ENCODE measurements at places on chromosomes 1 and 21. TPM values are rescaled to one million over a fixed set of nuclear protein-coding genes. Genes with fewer than 3 reads are reported as not detected.

NBPF8 gene
- total RNA-seq, result 20.9 TPM

KLHDC8A gene
- not detected for total RNA-seq

SIPA1L2 gene
- 18.3 TPM for total RNA-seq

LCA5L gene
- 2.8 TPM for total RNA-seq

CYP2J2 gene
- 0.42 TPM for total RNA-seq

TRIM58 gene
- total RNA-seq, result not detected

KRTAP21-1 gene
- not detected for total RNA-seq

LRRC40 gene
- 14.9 TPM for total RNA-seq

F3 gene
- 296 TPM for total RNA-seq

VCAM1 gene
- not detected for total RNA-seq

DYNLT5 gene
- not detected for total RNA-seq

- DNase-seq, result peak; percentile 60
- H3K27me3 ChIP-seq, result no peaks in the 10 kb centered on the region
- H3K4me1 ChIP-seq, result no peaks in the 10 kb centered on the region
- no peaks in the 10 kb centered on the region for H3K36me3 ChIP-seq
- peak overlapping the region; percentile 17 for H3K27ac ChIP-seq
- no peak overlapping the region for H3K4me3 ChIP-seq
Observed at GRCh38 chr1:218686258-218686657, 341.1 kb downstream of the TGFB2 start.

DNA sequence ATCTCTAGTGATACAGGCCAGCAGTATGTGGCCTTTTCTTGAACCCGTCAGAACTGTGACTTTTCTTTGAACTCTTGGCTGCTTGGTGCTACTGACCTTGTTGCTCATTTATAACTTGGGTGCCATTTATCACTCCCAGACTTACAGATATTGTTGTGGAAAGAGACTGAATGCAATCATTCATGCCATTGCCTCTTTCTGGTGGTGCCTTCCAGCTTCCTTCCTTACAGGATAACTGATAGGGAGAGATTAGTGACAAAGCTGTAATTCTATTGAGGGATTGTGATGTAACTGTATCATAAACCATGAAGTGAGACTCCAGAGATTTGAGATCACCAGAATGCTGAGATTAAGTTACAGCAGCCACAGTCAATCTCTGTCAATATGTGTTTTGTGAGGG lies 256.5 kb downstream of the USP25 start:
- no peaks in the 10 kb centered on the region for H3K27me3 ChIP-seq
- H3K4me3 ChIP-seq, result no peak overlapping the region
- no peaks in the 10 kb centered on the region for H3K36me3 ChIP-seq
- no peak for DNase-seq

- no peak for DNase-seq
- no peak overlapping the region for H3K27ac ChIP-seq
- H3K4me3 ChIP-seq, result no peak overlapping the region
- H3K4me1 ChIP-seq, result no peaks in the 10 kb centered on the region
- H3K27me3 ChIP-seq, result peaks cover 24% of the 10 kb centered on the region
- H3K36me3 ChIP-seq, result no peaks in the 10 kb centered on the region
Observed at GRCh38 chr1:147919896-147920295, 8.3 kb upstream of the GPR89B start.

DNA sequence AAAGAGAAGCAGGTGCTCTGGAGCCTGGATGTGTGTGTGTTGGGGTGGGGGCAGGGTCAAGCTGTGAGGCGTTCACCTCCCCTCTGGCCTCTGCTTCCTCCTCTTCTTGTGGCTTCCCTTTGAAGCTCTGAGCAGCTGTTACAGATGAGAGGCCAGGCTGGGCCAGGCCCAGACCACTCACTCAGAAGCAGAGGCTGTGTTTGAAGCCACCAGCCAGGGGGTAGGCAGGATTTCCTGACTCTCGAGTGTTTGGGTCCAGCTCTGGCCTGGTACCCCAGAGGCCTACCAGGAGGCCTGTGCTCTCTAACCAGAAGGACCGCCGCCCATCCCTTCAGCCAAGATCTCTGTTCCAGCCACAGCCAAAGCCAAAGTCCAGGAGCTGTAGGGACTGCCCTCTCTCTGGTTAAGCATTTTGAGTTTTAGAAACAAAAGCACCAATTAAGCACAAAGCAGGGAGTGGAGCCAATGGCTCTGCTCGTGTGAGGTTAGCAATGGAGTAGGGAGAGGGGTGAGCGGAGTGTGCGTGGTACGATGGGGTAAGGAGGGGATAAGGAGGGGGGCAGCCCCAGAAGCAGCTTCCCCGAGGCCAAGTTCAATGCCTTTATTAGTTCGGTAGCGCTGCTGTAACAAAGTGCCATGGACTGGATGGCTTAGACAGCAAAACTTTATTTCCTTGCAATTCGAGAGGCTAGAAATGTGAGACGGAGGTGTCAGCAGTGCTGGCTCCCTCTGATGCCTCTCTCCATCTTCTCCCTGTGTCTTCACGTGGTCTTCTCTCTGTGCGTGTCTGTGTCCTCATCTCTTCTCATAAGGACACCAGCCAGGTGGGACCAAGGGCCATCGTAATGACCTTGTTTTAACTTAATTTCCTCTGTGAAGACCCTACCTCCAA lies 20.5 kb downstream of the RCSD1 start:
- no peaks in the 10 kb centered on the region for H3K27me3 ChIP-seq
- DNase-seq, result no peak
- H3K27ac ChIP-seq, result no peak overlapping the region
- H3K4me1 ChIP-seq, result no peaks in the 10 kb centered on the region
- H3K4me3 ChIP-seq, result no peak overlapping the region
- no peaks in the 10 kb centered on the region for H3K36me3 ChIP-seq

DNA sequence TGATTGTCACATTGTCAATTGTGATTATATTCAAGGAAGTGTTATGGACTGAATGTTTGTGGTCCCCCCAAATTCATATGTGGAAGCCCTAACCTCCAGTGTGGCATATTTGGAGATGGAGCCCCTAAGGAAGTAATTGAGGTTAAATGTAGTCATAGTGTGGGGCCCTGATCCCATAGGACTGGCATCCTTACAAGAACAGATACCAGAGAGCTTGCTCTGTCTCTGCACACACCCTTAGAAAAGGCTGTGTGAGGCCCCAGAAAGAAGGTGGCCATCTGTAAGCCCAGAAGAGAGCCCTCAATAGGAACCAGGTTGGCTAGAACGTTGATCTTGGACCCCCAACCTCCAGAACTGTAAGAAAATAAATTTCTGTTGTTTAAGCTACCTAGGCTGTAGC lies 28.1 kb downstream of the VANGL1 start:
- H3K4me3 ChIP-seq, result no peak overlapping the region
- no peaks in the 10 kb centered on the region for H3K27me3 ChIP-seq
- peaks cover 27% of the 10 kb centered on the region for H3K4me1 ChIP-seq
- H3K36me3 ChIP-seq, result peaks cover 15% of the 10 kb centered on the region
- H3K27ac ChIP-seq, result no peak overlapping the region

DNA sequence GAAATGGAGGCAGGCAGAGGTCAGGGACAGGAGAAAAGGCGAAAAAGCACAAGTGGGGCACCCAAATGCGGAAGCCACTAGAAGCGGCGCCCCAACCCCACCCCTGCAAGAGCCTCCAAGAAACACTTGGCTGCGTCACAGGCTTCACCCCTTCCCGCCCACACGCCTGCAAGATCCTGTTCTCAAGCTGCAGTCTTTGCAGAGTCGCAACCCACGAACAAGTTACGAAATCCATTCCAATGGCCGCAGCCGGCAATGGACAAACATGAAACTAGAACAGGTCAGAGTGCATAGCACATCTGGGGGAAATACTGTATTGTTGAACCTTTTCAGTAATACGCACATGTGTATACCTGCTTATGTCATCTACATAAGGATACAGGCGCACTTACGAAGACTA lies 103.6 kb downstream of the PSMG1 start:
- no peaks in the 10 kb centered on the region for H3K27me3 ChIP-seq
- no peak overlapping the region for H3K27ac ChIP-seq

- H3K27me3 ChIP-seq, result no peaks in the 10 kb centered on the region
- no peak for DNase-seq
- H3K27ac ChIP-seq, result peak overlapping the region; percentile 54
Observed at GRCh38 chr1:32216566-32216965, 5.6 kb downstream of the TMEM234 start.

GRCh38 chr1:77308889-77309621 lies 27.2 kb downstream of the AK5 start:
- no peaks in the 10 kb centered on the region for H3K4me1 ChIP-seq
- H3K27me3 ChIP-seq, result peaks cover 35% of the 10 kb centered on the region
- no peak overlapping the region for H3K27ac ChIP-seq
- H3K4me3 ChIP-seq, result no peak overlapping the region
- H3K36me3 ChIP-seq, result no peaks in the 10 kb centered on the region

DNA sequence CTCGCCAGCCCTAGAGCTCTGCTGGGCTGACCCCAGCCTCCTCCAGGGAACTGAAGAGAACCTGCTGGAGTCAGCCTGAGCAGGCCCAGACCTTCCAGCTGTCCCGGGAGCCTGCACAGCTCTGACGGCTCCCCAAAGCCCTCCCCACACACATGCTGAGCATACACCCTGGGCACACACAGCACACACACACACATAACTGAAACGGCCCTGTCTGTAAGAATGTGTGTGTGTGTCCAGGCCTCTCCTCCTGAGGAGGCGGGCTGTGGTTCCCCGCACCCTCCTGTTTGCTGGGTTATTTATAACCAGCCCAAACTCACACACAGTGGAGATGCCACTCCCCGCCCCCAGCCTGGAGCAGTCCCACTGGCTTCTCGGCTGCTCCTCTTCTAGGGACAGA lies 20.2 kb downstream of the SDC3 start:
- no peak overlapping the region for H3K4me3 ChIP-seq
- DNase-seq, result no peak
- H3K27ac ChIP-seq, result peak overlapping the region; percentile 63
- H3K4me1 ChIP-seq, result peaks cover 13% of the 10 kb centered on the region
- H3K36me3 ChIP-seq, result no peaks in the 10 kb centered on the region
- no peaks in the 10 kb centered on the region for H3K27me3 ChIP-seq

DNA sequence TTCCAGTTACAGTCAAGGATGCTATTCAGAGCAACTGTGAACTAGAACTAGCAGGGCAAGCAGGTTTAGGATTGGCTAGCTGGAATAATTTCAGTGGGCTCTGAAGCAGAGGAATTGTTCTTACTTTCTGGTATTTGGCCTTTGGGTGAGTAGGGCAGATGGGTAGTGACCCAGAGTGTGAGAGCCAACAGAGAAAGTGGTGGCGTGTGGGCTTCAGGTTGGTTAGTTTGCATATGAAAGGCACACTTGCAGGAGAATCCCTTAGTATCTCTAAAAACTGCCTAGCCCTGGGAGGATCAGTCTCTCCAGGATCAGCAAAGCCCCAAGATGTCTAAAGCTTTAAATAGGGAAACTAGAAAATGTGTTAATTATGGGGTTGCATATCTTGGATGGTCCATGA lies 67.6 kb upstream of the LRRC8B start:
- H3K4me1 ChIP-seq, result peaks cover 5% of the 10 kb centered on the region
- H3K4me3 ChIP-seq, result no peak overlapping the region
- no peaks in the 10 kb centered on the region for H3K27me3 ChIP-seq
- H3K27ac ChIP-seq, result no peak overlapping the region

DNA sequence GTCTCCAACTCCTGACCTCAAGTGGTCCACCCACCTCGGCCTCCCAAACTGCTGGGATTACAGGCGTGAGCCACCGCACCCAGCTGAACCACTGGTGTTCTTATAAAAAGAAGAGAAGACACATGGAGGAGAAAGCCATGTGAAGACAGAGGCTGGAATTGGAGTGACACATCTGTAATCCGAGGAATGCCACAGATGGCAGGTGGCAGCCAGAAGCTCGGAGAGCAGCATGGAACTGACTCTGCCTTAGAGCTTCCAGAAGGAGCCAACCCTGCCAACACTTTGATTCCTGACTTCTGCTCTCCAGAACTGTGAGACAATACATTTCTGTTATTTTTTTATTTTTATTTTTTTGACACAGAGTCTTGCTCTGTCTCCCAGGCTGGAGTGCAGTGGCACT lies 59.0 kb upstream of the ATP2B4 start:
- H3K4me3 ChIP-seq, result no peak overlapping the region
- H3K27ac ChIP-seq, result no peak overlapping the region
- H3K36me3 ChIP-seq, result no peaks in the 10 kb centered on the region
- peaks cover 8% of the 10 kb centered on the region for H3K4me1 ChIP-seq

- no peak for DNase-seq
- no peaks in the 10 kb centered on the region for H3K27me3 ChIP-seq
- peaks cover 17% of the 10 kb centered on the region for H3K4me1 ChIP-seq
Observed at GRCh38 chr1:13921190-13921589, 221.2 kb downstream of the PRDM2 start.

DNA sequence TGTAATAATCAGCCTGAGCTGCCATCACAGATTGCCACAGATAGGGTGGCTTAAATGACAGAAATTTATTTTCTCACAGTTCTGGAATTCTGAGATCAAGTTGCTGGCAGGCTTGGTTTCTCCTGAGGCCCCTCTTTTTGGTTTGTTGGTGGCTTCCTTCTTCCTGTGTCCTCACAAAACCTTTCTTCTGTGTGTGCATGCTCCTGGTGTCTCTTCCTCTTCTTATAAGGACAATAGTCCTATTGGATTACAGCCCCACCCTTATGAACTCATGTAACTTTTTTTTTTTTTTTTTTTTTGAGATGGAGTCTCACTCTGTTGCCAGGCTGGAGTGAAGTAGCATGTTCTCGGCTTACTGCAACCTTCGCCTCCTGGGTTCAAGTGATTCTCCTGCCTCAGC lies 41.0 kb upstream of the F3 start:
- H3K27ac ChIP-seq, result no peak overlapping the region
- no peaks in the 10 kb centered on the region for H3K36me3 ChIP-seq
- H3K4me3 ChIP-seq, result no peak overlapping the region
- DNase-seq, result no peak

- no peak for DNase-seq
- no peak overlapping the region for H3K27ac ChIP-seq
- H3K36me3 ChIP-seq, result no peaks in the 10 kb centered on the region
- H3K4me1 ChIP-seq, result no peaks in the 10 kb centered on the region
- no peaks in the 10 kb centered on the region for H3K27me3 ChIP-seq
Observed at GRCh38 chr1:38173157-38173831, 126.7 kb upstream of the POU3F1 start.

DNA sequence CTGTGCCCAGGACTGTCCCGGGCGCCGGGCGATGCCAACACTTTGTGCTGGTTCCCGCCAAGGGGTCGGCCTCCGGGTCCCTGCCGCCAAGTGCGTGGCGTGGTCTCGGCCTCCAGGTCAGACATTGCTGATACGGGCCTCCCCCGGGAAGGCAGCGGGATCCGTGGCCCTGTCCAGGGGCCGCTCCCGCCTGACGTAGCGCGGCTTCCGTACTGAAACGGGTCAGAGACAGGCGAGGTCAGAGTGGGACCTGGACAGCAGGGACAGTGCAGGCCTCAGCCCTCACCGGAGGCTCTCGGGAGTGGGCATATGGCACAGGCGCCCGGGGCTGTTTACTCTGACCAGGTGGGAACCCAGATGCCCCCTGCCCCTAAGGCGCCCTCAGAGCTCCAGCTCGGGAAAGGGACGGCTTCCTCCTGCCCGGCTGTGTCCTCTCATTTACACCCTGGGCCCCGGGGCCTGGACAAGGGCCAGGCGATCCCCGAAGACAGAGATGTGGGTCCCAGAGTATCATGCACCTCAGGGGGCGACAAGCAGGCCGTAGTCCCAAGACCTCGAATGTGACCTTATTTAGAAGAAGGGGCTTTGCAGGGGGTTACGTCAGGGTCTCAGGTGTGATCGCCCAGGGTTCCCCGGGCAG lies 8.8 kb upstream of the RNF223 start:
- peaks cover 11% of the 10 kb centered on the region for H3K36me3 ChIP-seq
- no peak for DNase-seq
- no peaks in the 10 kb centered on the region for H3K4me1 ChIP-seq
- no peaks in the 10 kb centered on the region for H3K27me3 ChIP-seq
- no peak overlapping the region for H3K27ac ChIP-seq

Measured in MCF 10A (cell line).